ENCODE measurements at places on chromosomes 6 and 20. TPM values are rescaled to one million over a fixed set of nuclear protein-coding genes. Genes with fewer than 3 reads are reported as not detected.

ARHGAP40 gene
- not detected for total RNA-seq

KCNK15 gene
- not detected for total RNA-seq

SH3BGRL2 gene
- total RNA-seq: 15.9 TPM

YWHAB gene
- 112 TPM for total RNA-seq

SLC17A1 gene
- not detected for total RNA-seq
